ENCODE measurements at places on chromosomes 11 and 22. TPM values are rescaled to one million over a fixed set of nuclear protein-coding genes. Genes with fewer than 3 reads are reported as not detected.

The SULT4A1 gene
- total RNA-seq, result not detected

The MIAT gene
- 0.37 TPM for total RNA-seq

The OSBP2 gene
- 0.56 TPM for total RNA-seq

The ARHGAP8 gene
- not detected for total RNA-seq

The OR10A6 gene
- 0.26 TPM for total RNA-seq

The TMPRSS4 gene
- total RNA-seq, result not detected

DNA sequence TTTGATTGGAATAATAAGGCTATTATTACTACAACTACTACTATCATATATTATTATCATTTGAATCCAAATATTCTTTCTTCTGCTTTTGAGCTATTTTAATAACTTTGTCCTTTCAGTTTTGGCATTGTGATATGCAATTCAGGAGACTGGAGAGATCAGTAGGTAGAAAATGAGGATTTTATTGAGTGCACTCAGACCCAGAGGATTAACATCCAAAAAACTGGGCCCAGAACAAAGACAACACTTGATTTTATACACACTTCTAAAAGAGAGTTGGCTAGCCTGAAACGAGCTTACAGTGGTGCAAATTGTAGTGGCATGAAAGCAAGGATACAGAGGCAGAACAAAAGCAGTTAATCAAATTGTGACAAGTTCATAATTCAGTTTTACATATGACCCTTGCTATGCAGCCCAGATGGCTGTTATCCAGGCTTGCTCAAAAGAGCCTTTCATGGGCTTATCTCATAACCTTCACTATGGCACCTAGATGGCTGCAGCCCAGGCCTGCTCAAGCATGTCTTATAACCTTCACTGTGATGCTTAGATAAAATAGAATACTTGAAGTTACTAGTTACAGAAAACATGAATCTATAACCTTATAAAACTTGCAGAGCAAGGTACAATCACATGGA lies 796.3 kb upstream of the RAG2 start:
- no peak for DNase-seq

- DNase-seq, result no peak
Observed at GRCh38 chr11:28627690-28628255, 519.6 kb downstream of the METTL15 start.

- DNase-seq, result no peak
Observed at GRCh38 chr11:125112208-125112604, 780 bp upstream of the TMEM218 start.

DNA sequence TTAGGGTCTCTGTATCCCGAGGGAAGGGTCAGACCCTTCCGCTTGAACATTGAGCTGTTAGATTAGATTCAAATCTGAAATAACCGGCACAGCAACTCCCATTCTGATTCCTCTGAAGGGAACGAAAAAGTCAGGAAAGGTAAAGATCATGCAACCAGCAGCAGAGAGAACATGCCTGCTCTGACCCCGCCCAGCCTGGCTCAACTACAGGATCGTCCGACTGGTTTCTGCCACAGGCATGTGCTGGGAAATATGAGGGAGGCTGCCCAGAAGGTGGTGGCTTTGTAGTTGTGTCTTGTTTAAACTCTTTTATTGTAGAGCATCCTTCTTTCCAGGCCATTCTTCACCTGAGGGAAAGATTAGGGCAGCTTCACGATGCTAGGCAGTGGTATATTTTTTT lies 5.0 kb upstream of the MTNR1B start:
- DNase-seq, result no peak

GRCh38 chr22:38948181-38948940 lies 9.0 kb upstream of the APOBEC3A start:
- no peak for DNase-seq

DNA sequence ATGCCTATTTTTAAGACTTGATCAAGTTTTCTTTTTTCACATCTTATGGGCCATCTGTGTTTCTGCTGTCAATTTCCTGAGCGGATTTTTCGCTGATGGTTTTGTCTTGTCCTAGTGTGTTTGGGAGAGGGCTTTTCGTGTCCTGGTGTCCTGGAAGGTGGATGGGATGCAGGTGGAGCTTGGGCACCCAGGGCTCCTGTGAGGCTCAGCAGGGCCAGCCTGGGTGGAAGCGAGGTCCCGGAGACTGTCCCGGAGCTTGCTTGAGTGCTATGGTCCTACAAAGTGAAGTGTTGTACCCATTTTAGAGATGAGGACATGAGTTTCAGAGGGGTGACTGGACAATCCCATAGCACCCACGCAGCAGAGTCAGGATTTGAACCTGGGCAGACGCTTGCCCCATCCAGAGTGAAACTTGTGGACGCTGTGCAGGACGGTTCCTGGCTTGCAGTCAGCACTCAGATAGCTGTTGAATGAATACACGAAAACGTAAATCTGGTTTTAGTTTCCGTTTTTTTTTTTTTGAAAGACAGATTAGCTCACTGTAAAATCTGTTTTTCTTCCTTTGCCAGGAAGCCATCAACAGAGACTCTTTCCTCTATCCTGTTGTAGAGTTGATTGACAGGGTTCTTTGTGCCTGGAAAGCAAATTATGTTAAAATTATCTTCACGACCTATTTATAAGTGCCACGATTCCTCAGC lies 64.1 kb downstream of the TBC1D22A start:
- DNase-seq, result no peak

- DNase-seq, result no peak
Observed at GRCh38 chr11:800473-800872, 2.4 kb upstream of the SLC25A22 start.

DNA sequence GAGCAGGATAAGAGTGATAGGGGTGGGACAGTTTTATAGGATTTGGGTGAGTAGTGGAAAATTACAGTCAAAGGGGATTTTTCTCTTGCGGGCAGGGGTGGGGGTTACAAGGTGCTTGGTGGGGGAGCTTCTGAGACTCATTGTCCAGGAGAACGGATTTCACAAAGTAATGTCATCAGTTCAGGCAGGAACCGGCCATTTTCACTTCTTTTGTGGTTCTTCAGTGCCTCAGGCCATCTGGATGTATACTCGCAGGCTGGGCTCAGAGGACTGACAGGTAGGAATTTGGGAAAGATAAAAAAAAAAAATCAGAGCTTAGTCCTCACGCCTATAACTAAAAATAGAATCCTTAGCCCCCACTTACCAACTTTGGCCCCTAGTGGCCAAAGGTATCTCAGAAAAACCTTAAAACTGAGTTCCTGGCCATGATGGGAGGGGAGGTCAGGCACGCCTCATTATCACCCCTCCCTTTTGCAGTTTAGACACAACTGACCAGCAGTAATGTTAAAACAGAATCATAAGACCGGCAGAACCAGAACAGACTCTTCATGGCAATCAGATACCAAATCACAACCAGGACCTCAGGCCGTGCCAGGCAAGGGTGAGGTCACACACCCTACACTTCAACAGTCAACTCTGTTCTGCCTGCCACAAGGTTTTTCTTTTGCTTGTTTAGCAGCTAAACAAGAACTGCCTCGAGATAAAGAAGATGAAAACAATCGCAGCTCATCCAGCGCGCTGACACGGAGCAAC lies 8.9 kb upstream of the APOBEC3G start:
- no peak for DNase-seq

DNA sequence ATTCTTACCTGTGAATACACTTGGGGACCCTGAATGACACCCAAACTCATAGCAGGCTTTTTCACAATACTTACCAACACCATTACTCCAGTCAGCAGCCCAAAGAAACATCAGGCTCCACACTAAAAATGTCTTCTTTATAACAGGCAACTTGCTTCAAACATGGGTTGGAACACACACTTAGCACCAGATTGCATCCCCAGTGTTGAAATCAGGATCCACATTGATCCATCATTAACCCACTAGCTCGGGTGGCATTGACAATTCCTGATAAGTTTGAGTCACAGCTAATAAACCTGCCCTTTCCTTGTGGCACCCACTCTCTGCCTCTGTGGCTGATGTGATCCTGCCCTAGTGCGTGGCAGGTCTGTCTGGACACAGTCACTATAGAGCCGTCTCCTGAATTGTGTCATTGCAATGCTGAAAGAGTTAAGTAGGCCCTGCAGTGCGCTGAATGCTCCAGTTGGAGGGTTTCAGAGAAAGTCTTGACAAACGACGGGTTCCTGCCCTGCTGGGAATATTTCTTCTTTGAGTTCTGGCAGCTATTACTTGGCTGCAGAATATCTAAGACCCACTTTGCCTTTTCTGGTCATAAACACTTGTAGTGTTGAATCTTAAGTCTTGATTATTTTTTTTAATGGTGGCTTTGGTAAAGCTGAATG lies 19.6 kb upstream of the C11orf96 start:
- DNase-seq, result no peak

DNA sequence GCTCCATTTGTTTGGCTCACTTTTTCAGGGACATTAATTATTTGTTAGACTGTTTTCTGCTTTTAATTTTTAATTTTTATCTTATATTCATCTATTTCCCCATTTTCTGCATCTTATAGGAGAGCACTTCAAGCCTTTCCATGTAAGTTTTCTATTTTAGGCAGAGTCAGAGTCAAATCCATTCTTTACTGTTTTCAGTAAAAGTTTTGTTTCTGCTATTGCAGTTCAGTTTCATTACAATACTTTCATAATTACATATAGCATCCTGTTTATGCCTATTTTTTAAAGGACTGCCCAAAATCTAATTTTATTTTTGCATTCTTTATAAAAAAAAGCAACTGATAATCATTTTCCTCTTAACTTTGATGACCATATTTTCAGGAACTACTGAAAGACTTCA lies 3.8 kb upstream of the OR10A5 start:
- DNase-seq, result no peak

DNA sequence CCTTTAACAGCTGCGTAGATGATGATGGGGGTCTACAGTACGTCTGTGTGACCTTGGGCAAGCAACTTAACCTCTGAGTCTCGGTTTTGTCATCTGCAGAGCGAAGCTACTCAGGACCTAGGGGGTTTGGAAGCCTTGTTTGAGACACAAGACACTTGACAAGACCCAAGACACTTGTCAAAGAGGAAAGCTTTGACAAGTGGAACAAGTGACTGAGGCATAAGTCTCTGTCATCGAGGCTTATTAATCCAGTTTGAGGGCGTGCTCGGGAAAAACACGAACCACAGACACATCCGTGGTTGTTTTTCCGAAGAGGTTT lies 732 bp upstream of the PC start:
- DNase-seq, result no peak

DNA sequence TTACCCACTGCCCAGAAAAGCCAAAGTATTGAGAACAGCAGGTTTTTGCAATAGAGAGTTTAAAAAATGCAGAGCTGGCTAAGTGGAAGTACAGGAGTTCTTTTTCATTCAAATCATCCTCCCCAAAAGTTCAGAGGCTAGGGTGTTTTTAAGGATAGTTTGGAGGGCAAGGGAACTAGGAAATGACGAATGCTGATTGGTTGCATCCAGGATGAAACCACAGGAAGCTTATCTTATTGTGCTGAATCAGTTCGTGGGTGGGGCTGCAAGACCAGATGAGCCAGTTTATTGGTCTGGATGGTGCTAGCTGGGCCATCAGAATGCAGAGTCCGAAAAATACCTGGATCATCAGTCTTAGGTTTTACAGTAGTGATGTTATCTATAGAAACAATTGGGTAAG lies 1427.1 kb downstream of the LRRC4C start:
- no peak for DNase-seq

DNA sequence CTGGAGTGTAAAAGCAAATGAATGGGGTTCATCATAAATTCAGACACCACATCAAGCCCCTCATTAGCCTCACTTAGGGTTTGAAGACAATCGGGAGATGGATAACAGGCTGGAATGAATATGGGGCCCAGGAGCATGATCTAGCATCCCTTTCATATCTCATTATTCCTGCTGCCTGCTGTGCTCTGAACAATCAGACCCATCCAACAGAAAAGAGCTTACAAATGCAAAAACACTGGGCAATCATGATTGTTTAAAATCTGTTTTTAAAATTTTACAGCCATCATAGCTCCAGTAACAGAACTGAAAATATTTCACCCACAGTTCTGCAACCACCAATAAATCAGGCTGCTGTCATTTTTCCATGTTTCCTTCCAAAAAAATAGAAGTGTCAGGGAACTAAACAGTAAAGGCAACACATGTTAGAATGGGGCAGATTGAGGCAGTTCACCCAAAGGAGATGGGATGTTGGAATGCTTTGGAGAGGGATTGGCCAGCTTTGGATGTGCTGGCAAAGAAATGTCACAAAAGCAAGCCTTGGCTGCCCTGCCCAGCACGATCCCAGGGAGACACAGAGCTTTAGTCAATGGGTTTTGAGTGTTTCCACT lies 47.8 kb upstream of the BMAL1 start:
- DNase-seq, result no peak

DNA sequence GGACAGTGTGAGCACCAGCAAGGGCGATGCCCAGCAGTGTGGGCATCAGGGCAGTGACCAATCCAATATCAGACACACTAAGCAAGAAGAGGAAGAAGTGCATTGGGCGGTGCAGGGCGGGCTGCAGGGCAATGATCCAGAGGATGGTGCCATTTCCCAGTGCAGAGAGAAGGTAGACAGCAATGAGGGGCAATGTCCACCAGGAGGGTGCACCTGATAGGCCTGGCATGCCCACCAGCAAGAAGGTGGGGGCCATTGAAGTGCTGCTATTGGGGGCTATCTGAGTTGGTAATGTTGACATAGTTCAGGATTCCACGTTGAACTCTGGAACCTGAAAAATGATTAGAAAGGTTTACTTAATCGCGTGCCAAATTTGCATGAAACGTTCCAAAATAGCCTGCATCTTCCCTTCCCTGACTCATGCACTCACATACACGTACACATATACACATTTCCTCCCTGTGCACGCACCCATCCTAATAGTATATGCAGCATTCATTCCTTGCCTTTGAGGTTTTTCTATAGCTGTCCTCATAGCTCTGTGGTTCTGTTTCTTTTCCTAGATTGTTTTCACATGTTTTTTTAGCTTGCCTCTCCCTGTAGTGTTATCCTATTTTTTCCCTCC lies at the start of gene OR51S1:
Gene OR51S1, minus strand, starts transcription at position 301 of the 625 bp plus-strand sequence. Its CDS starts 0 bp downstream, at position 301.
- DNase-seq, result no peak

DNA sequence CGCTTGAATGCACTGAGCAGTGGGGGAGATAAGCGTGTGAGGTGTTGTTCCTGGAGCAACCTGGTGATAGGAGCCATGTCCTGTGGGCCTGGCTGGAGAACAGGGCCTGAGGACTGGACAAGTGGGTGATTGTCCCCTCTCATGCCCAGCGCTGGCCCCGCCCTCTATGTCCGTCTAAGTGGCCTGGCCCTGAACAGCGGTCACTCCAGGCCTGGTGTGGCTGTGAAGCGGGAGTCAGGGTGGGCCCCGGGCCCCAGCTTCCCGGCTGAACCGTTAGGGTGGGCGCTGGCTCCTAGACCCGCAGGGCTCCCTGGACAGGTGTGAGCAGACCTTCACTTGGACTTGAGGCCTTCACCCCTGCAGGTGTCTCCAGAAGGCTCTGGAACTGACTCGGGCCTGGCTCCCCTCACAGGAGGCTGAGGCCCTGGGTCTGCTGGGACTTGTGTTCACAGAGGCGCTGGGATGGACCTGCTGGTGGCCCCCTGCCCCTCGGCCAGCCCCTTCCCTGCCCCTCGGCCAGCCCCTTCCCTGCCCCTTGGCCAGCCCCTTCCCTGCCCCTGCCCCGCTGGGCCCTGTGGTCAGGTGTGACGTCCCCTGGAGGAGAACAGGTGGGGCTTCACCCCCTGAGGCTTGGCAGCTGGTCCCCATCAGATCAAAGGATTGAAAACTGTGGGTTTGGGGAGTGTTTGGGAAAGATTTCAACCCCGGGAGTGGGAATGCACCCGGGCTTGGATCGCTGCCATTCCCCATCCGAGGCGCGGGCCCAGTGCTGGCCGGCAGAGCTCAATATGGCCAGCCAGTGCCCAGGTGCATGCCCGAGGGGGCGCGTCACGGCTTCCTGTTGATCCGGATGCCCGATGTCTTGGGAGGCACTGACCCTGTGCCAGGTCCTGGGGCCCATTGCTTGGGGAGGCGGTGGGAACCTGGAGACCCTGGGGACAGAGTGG lies 3.2 kb upstream of the MUC6 start:
- no peak for DNase-seq

GRCh38 chr11:79564288-79564925 lies 123.6 kb upstream of the TENM4 start:
- DNase-seq, result no peak
